Renal cortex interstitium (tissue), 15 donors: ENCODE measurements at places on chromosomes 3 and 15. TPM values are rescaled to one million over a fixed set of nuclear protein-coding genes. Genes with fewer than 3 reads are reported as not detected.
A peak's percentile ranks its signal among the peaks of the same experiment; 100 is the strongest.

DNA sequence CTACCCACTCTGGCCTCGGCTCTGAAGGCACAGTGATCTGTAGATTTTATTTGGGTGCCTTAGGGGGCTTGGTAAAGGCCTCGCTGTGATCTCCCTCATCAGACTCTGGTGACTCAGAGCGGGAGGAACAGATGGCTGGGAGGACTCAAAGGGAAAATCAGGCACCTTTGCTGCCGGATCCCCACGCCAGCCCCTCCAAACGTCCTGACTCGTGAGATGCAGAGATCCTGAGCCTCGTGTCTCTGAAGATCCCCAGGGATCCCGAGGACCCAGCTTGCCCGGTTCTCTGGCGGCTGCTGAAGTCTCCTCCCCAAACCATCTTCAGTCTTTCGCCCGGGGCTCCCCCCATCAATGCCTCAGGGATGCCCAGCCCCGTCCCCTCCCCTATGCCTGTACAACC lies 32.8 kb downstream of the MUC20 start:
- DNase-seq: no peak

- no peak for DNase-seq
Observed at GRCh38 chr3:105755121-105755886, 113.5 kb downstream of the CBLB start.

DNA sequence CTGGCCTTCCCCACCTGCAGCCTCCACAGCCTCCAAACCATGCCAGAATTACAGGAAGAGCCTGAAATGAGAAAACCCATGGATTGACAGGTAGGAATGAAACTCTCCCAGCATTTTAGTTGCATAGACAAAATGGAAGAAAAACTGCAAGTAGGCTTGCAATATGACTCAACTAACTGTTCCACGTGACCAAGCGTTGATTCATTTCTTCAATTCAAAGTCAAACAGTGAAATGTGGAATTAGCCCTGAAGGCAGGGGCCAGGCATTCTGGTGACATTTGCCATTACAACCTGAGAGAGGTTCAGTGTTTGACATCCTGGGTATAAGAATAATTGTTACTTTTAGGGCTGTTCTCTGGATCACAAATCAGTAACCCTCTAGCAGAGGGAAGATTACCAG lies 676.5 kb upstream of the CFAP20DC start:
- DNase-seq: no peak

DNA sequence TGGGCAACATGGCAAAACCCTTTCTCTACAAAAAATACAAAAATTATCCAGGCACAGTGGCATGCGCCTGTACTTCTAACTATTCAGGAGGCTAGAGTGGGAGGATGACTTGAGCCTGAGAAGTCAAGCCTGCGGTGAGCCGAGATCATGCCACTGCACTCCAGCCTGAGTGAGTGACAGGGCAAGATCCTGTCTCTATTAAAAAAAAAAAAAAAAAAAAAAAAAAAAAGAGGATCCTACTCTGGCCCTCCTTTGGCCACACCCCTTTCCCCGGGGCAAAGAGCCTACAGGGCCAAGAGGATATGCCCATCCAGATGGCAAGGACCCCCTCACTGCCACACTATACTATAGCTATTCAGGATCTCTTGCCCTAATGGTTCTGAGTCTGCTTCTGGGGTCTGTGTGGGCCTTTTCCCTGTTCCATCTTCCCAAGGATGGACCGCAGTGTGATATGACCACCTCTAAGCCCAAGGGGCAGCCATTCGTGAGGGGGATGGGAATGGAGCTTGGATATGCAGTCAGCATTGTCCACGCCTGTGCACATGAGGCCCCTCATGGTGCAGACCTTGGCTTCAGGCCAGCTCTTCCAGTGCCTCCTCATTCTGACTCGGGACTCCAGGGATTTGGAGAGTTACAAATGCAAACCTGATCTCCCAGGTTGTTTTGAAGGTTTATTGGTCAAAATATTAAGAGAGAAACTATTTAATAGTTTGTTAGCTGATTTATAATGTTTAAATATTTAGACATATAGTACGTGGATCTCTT lies 7.3 kb downstream of the TYRO3 start:
- DNase-seq: no peak

DNA sequence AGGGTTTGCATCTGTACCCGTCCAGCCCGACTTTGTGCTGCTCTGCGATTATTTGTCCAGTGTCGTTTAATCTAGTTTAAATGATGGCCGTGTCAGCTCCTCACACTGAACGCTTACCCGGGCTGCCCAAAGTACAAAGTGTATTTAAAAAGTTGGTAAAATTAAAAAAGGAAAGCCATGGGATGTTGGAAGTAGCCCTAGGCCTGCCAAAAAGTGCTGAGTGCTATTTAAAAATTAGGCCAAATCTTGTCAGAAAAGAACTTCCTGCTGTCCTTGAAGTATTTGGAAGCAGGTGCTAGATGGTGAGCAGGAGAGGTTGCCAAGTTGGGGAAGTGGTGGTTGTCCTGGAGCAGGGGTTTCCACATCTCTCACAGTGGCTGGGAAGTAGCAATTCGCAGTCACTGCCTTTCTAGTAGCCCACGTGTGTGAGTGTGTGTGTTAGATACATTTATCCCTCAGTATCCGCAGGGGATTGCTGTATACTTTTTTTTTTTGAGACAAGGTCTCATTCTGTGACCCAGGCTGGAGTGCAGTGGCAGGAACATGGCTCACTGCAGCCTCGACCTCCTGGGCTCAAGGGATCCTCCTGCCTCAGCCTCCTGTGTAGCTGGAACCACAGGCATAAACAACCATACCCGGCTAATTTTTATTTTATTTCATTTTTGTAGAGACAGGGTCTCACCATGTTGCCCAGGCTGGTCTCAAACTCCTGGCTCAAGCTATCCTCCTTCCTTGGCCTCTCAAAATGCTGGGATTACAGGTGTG lies 664 bp downstream of the PPCDC start:
- no peak for DNase-seq

GRCh38 chr3:51620543-51620942 lies 50.5 kb upstream of the TEX264 start:
- DNase-seq: no peak

GRCh38 chr15:94523873-94524272 lies 292.5 kb downstream of the MCTP2 start:
- DNase-seq: peak; percentile 23

DNA sequence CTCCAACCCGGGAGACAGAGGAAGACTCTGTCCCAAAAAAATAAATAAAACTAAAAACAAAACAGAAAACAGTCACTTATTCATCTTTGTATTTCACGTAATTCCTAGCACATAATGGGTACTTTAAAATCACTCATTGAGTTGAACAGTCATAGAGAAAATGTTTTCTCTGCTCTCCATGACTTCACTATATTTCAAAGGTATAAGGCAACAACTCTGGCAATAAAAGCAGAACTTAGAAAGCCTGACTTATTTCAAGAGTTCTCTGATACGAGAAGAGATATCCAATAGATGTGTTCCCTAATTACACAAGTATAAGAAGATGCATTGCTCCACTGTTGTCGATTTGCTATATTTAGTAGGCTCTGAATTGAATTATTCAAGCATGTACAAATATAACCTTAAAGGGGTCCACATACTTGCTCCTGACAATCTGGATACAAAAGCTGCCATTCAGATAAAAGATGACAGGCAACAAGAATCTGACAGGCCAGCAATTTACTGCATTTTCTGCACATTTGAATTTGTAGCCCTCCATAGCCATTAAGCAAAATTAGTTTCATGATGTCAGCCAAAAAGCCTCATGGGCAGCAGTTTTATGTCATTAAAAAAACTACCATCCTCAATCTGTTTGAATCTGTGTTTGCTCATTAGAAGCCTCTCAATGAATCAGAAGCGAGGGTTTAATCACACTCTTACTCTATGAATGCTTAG lies 47.9 kb downstream of the PEAK1 start:
- no peak for DNase-seq

DNA sequence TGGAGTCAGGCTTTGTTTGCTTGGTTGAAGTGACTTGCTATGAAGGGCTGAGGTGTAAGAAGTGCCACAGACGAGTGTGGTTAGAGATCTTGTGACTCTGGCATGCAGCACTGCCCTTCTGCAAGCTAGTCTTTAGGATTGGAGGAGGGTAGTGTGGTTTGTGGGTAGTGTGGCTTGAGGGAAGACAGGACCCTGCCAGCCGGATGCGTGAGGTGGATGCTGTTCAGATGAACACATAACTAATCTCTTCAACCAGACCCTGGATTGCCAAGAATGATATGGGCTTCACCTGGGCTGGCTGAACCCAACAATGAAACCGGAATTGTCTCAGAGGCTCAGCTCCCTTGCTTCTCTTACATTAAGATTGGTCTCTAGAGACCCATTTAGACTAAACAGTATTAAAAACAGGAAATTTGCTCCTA lies 32.7 kb downstream of the STARD9 start:
- DNase-seq: no peak

Gene SERINC4
- polyA plus RNA-seq: 0.49 TPM

Gene C3orf18
- polyA plus RNA-seq: 16.0 TPM

Gene CATSPER2
- 9.7 TPM for polyA plus RNA-seq

Gene CXCR6
- 0.67 TPM for polyA plus RNA-seq
